ENCODE measurements at places on chromosomes 4 and X. TPM values are rescaled to one million over a fixed set of nuclear protein-coding genes. Genes with fewer than 3 reads are reported as not detected.

DNA sequence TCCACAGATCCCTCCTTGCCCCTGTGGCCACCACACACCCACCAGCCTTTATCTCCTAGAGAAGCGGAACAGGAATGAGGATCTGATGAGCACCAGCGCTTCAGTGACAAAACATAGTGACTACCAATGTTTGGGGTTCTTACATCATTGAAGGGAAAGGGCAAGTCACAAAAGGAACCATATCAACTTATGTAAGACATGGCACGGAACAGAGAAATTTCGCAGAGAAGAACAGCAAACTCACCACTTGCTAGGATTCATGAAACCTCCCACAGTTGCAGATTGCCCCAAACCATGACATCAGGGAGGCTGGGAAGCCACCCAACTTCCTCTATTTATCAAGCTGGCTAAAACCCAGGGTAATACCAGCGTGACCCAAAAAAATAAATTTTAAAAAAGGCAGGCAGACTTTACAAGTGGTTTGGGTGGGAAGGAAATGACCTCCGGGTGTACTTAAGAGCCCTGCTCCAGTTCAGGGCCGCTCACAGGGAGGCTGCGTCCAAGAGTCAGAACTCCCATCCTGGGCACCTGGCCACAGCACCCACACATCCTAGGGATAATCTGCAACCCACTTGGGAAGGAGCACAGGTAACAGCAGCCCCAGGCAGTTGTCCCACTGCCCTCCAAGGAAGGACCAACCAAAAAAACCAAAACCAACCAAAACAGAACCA is 36.0 kb downstream of the ADGRG2 start:
- no peaks in the 10 kb centered on the region for H3K4me1 ChIP-seq
- no peak for DNase-seq
- H3K27ac ChIP-seq: no peak overlapping the region
- H3K4me3 ChIP-seq: no peak overlapping the region
- H3K36me3 ChIP-seq: no peaks in the 10 kb centered on the region
- no peaks in the 10 kb centered on the region for H3K27me3 ChIP-seq

The SORBS2 gene
- 3.6 TPM for total RNA-seq

- H3K36me3 ChIP-seq: no peaks in the 10 kb centered on the region
- no peak overlapping the region for H3K4me3 ChIP-seq
- no peaks in the 10 kb centered on the region for H3K27me3 ChIP-seq
- H3K27ac ChIP-seq: no peak overlapping the region
- no peaks in the 10 kb centered on the region for H3K4me1 ChIP-seq
Measured at GRCh38 chrX:80550722-80551121, 130.5 kb downstream of the TENT5D start.

DNA sequence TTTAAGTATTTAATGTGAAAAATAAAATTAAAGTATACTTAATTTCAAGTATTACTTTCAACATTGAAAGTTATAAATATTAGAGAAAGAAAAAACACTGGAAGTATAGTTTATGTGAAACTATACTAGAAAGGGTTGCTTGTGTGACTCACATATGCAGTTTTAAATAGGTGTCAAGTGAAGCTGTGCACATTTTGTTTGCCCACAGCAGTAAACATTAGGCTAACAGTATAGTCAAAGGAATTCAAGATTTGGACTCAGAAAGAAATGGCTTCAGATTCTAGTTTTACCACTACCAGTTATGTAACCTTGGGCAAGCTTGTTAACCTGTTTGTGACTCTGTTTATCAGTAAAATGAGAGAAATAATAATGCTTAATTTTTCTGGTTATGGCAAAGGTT is 148.2 kb downstream of the FAM47B start:
- no peak overlapping the region for H3K4me3 ChIP-seq
- no peaks in the 10 kb centered on the region for H3K36me3 ChIP-seq

The RRAGB gene
- total RNA-seq: 14.3 TPM

The IL1RAPL2 gene
- total RNA-seq: 0.52 TPM

The NPNT gene
- total RNA-seq: 34.5 TPM

DNA sequence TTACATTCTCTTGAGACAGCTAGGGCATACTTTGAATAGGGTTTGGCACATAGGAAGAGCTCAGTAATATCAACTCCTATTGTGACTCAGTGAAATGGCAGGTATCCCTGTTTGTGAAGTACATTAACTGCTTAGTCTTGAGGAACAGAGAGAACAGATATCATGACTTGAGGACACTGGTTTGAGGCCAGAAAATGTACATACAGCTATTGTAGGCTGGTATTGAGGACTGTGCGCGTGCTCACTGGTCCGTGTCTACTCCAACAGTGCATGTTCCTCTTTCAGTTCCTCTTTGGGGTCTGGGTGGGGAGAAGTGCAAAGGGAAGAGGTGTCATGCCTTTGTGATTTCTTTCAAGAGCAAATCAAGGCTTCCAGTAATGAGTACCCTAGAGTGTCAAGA is 34.6 kb upstream of the TBC1D9 start:
- no peaks in the 10 kb centered on the region for H3K27me3 ChIP-seq
- peaks cover 3% of the 10 kb centered on the region for H3K4me1 ChIP-seq
- peak; percentile 62 for DNase-seq
- H3K36me3 ChIP-seq: no peaks in the 10 kb centered on the region
- H3K27ac ChIP-seq: no peak overlapping the region

DNA sequence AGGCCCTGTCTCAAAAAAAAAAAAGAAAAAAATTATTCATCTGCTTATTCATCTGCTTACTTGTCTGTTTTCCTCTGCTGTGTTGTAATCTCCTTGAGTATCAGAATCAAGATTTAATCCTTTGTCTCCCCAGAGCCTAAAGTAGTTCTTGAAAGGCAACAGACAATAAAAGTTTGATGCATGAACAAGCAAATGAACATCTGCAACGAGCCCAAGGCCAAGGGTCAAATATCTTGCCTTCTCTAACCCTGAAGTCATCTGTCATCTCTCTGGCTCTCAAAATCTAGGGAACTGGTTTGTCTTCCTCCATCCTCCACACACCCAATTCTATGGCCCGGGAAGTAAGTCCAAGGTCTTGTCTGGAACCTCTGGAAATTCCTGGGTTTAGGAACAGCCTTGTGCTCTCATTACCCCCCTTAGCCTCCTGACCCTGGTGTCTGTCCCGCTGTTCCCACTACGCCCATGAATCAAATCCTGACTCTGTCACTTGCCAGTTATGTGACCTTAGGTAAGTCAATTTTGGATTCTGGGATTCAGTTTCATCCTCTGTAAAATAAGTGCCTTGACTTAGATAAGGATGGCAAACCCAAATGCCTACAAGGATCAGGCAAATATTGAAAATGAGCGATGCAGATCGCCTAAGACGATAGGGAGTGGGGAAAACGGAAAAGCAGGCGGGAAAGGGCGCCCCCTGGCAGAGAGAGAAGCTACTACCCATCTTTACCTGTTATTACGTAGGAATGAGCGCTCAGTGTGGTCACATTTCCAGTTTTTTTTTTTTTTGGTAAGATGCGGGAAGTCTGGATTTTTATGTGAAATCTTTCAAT is 102.7 kb upstream of the DHX15 start:
- DNase-seq: peak; percentile 54
- no peak overlapping the region for H3K4me3 ChIP-seq
- peaks cover 6% of the 10 kb centered on the region for H3K4me1 ChIP-seq
- H3K27ac ChIP-seq: no peak overlapping the region

DNA sequence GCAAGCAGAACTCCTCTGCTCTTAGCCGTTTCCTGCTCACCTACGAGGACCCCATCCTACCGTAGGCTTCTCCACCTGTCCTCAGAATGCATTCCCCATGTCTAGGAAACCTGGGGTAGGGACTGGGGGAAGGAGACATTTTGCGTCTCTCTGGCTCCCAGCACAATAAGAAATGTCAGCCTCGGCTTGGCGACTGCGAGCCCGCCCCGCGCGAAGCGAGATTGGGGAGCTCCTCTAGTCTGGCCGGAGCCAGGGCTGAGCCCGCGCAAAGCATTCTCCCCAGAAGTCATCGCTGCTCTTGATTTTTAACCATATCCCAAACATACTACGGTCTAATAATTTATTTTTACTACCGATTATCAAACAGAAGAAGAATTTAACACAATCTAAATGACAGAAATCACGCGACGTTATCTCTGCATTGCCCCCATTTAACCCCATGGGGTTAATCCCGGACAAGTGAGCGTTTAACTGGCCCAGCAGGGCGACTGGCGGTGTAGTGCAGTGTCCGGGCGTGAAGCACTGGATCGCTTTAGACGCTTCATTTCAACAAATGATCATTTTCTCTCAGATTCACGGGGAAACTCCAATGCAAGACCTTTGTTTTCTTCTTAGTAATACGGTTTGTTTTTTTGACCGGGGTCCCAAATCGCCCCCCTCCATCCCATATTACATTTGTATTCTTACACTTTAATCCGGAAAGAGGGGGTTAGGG is 8.0 kb upstream of the PITX2 start:
- no peak overlapping the region for H3K27ac ChIP-seq

The SMARCA1 gene
- 34.8 TPM for total RNA-seq

The RBMXL3 gene
- not detected for total RNA-seq

GRCh38 chr4:16067515-16067914 is 16.3 kb downstream of the PROM1 start:
- H3K27me3 ChIP-seq: peaks cover 18% of the 10 kb centered on the region
- H3K27ac ChIP-seq: no peak overlapping the region
- H3K36me3 ChIP-seq: no peaks in the 10 kb centered on the region
- H3K4me3 ChIP-seq: no peak overlapping the region
- no peaks in the 10 kb centered on the region for H3K4me1 ChIP-seq

GRCh38 chrX:123756320-123756719 is 23.5 kb upstream of the THOC2 start:
- no peaks in the 10 kb centered on the region for H3K27me3 ChIP-seq
- H3K4me3 ChIP-seq: no peak overlapping the region
- no peaks in the 10 kb centered on the region for H3K4me1 ChIP-seq
- H3K27ac ChIP-seq: no peak overlapping the region
- H3K36me3 ChIP-seq: no peaks in the 10 kb centered on the region
- DNase-seq: peak; percentile 4

DNA sequence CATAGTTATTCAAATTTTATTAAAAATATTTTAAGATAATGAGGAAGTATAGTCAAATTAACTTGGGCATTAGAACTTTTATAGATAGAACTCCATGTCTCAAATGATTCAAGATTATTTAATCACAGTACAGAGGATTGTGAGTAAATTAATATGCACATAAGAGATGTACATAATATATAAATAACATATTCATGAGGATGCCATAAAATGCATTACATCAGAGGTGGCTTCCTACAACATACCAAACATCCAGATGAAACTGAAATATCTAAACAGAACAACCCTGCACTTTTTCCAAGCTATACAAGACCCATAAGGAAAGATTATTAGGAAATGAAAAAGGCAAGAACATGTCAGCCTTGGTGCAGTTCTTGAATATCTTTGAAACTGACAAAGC is 91.3 kb upstream of the NAP1L5 start:
- H3K4me3 ChIP-seq: no peak overlapping the region
- no peaks in the 10 kb centered on the region for H3K36me3 ChIP-seq
- no peak for DNase-seq
- peaks cover 23% of the 10 kb centered on the region for H3K4me1 ChIP-seq
- no peaks in the 10 kb centered on the region for H3K27me3 ChIP-seq

GRCh38 chr4:185210102-185210981 is 944 bp downstream of the SNX25 start:
- H3K27ac ChIP-seq: no peak overlapping the region
- peaks cover 13% of the 10 kb centered on the region for H3K4me1 ChIP-seq
- H3K27me3 ChIP-seq: no peaks in the 10 kb centered on the region
- H3K4me3 ChIP-seq: peak overlapping the region; percentile 95
- DNase-seq: peak; percentile 31

The DCLK2 gene
- total RNA-seq: 1.2 TPM

The MAGEA1 gene
- 0.07 TPM for total RNA-seq

- 0 out of 2 replicates have a peak, but pooled peaks cover 12% of the 10 kb centered on the region for H3K27me3 ChIP-seq
- H3K27ac ChIP-seq: no peak overlapping the region
- no peak overlapping the region for H3K4me3 ChIP-seq
- no peak for DNase-seq
- H3K36me3 ChIP-seq: no peaks in the 10 kb centered on the region
Measured at GRCh38 chrX:5155301-5155700, 1073.4 kb downstream of the NLGN4X start.

The COX7B2 gene
- not detected for total RNA-seq

DNA sequence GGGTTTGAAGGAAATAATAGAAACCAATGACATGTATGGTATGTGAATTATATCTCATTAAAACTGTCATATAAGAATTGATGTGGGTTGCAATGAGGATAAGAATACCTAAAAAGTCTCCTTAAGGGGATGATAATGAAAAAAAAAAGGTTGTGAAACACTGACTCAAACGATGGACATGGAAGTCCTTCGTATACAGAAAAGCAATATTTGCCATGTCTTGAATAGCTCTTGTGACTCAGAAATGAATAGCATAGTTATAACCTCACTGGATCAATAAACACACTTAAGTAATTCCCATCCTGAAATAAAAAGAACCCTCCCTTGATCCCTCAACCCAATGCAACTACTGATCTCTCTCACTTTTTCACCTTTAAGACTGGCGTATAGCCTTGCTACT is 89.7 kb downstream of the OPHN1 start:
- DNase-seq: peak; percentile 35
- H3K36me3 ChIP-seq: no peaks in the 10 kb centered on the region
- no peaks in the 10 kb centered on the region for H3K27me3 ChIP-seq
- H3K27ac ChIP-seq: no peak overlapping the region
- peaks cover 4% of the 10 kb centered on the region for H3K4me1 ChIP-seq

The LEF1 gene
- 0.58 TPM for total RNA-seq

DNA sequence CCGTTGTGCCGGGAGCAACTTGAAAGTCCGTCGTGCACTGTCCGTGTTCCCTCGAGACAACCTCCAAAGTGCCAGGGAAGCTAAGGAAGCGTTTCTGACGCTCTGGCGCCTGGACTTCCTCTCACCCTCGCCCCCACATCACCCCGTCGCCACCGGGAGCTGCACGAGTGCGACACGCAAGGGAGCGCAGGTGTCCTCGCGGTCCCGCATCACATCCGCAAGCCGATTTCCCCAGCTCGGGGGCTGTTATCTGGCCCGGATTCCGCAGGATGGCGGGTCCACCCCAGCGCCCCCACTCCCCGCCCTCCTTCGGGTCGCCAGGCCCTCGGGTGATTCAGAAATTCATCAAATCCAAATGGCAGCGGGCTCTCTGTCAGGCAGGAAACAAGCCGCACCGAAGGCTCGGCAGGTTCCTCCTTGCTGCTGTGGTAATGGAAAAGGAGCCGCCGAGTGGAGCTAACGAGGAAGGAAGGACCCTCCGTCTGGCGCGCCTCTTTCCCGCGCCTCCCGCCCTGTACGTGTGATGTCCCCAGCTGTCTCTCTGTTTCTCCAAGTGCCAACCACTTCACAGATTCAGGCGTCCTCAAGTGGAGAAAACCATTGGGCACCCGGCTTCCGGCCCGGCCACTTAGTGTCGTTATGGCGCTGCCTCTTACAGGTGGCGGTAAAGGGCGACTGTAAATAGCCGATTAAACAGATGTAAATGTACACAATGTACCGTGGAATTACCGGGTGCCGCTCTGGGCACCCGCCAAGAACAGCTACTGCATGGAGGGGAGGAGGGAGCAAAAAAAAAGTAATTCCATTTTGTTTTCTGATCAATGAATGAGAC is 921 bp upstream of the SETD7 start:
- DNase-seq: peak; percentile 42
- H3K27me3 ChIP-seq: no peaks in the 10 kb centered on the region
- peak overlapping the region; percentile 70 for H3K4me3 ChIP-seq
- H3K36me3 ChIP-seq: no peaks in the 10 kb centered on the region
- peaks cover 12% of the 10 kb centered on the region for H3K4me1 ChIP-seq
- no peak overlapping the region for H3K27ac ChIP-seq

The FLNA gene
- total RNA-seq: 3,170 TPM
